ENCODE measurements at places on chromosomes 2 and 18.
A peak's percentile ranks its signal among the peaks of the same experiment; 100 is the strongest.

DNA sequence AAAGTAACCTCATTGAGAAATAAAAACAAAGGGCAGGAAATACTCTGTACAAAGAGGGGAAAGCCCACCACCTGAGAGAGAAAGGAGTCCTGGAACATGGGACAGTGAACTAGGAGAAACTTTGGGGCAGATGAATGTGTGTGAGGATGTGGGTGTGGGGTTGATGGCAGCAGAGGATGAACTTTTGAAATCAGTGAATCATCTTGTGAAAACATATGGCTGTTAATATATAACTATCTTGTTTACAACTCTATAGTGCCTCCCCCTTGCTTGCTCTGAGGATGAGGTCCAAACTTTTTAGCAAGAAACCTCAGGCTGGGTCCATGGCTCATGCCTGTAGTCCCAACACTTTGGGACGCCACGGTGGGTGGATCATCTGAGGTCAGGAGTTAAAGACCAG, 171.8 kb upstream of the LHCGR start:
- DNase-seq = no peak

- no peak for DNase-seq
Measured at GRCh38 chr2:6793371-6793770, 72.3 kb downstream of the CMPK2 start.

GRCh38 chr18:11432360-11432811, 177.0 kb upstream of the SLC35G4 start:
- DNase-seq = no peak

DNA sequence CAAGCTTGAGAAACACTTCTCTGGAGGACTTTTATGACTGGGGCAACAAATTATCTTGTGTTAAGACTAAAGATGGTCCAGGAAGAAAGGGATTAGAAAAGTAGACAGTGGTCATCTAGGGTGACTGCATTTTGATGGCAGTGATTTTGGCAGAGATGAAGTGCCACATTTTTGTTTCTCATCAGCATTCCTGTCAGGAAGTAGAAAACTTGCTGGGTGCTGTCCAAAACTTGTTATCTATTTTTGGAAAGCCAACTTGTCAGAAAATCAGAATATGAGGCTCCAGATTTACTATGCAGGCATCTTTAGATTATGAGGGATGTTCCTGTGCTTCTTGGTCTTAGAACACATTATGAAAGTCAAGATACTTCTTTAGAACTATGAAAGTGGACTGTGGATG, 29.0 kb upstream of the CALCRL start:
- no peak for DNase-seq

DNA sequence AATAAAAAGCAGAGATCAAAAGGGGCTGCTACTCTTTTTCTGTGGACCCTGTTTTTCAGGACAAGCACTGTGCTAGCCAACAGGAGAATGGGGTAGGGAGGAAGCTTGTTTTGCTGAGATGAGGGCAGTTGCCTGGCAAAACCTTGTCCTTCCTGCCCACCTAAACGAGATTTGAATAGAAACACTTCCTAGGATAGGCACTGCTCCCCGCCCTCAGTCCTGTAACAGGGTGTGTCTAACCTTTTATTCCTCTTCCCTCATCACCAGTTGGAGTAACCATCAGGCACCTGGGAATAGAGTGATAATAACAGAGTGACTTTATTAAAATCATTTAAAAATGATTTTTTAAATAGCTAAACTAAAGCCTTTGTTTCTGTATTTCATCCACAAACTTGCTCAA, 368.8 kb downstream of the LNPK start:
- DNase-seq = no peak

GRCh38 chr2:107633580-107634147, 193.0 kb upstream of the RGPD4 start:
- no peak for DNase-seq

- no peak for DNase-seq
Measured at GRCh38 chr2:201628545-201628944, 14.8 kb downstream of the TMEM237 start.

- no peak for DNase-seq
Measured at GRCh38 chr2:75790121-75790813, 79.6 kb upstream of the GCFC2 start.

GRCh38 chr2:52036024-52036423, 1004.1 kb upstream of the NRXN1 start:
- DNase-seq = no peak

DNA sequence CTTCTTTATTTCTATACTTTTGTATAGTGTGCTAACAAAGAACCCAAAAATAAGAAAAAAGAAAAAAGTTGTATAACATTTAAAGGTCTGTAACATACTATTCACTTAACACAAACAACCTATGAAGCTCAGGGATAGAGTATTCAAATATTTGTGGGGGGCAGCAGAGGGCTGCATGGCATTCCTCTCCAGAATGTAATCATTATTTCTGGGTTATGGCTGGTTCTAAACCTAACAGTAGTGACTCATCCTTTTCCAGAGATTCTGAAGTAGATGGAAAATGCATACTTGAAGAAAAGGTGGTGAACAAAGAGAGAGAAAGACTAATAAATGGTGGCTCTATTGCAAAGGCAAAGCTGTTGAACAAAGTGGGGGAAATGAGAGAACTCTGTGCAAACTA, 249.4 kb downstream of the NRXN1 start:
- no peak for DNase-seq

DNA sequence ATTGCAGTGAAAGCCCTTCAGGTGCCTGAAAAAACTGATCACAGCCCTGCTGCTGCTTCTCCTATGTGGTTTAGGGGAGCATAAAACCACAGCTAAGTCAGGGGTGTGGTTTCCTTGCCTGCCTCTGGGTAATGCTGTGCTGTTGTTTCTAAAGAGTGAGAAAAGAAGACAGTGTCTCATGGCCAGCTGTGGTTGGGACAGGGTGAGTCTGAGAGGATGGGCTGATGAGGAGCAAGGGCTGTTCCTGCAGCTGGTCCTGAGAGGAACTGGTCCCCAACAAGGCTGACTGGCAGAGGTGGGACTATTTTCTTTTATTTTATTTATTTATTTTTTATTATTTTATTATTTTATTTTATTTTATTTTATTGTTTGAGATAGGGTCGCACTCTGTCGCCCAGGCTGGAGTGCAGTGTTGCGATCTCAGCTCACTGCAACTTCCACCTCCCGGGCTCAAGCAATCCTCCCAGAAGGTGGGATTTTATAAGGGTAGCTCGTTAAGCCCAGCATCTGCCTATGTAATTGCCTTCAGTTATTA, 236.7 kb downstream of the FHOD3 start:
- DNase-seq = no peak

DNA sequence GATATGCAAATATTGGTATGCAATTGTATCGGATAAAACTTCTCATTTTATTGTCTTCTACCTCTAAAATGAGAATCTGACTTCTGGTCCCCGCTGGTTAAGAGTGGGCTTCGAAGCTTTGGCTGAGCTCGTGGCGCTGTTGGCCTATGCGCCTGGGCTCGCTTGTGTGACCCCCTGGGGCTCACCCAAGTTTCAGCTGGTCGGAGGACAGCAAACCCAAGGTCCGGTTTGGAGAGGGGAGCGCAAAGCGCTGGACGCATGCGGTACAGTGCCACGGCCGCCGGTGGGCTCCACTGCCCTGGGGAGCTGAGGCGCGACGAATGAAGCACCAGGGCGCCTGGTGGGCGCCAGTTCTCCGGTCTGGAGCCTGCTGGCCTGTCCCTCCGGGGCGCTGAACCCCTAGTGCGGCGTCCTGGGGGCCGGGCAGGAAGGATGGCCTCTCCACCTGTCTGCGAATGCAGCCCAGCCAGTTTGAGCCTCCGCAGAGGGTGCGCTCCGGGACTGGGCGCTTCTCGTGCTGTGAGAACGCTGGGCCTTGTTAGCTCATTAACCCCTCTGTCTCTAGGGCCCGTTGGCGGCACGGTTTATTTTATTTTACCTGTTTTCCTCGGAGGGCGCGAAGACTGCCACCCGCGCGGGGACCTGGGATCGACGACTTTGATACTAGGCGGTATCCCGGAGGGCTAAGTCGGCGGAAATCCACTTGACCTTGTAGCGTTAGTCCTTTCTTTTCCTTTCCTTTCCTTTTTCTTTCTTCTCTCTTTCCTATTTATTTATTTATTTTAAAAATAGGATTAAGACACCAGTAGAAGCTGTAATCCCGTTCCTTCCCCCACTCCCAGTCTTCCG, 10.4 kb downstream of the MEIS1 start:
- DNase-seq = peak; percentile 65

DNA sequence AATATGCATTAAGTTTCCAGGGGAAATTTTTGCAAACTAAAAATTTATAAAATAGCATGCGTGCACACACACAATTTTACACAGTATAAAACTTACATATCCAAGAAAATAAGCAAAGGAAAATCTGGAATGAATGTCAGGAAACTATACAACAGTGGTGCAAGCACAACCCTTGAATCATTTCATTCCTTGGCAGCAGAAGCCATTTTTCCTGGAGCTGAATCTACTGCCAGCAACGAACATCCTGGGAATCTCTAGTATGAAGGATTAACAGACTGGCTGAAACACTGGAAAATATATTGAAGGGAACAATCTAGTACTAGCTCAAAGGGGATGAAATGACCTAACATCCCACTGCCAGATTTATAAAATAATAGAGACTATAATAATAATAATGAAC, 235.3 kb downstream of the DYM start:
- DNase-seq = no peak

DNA sequence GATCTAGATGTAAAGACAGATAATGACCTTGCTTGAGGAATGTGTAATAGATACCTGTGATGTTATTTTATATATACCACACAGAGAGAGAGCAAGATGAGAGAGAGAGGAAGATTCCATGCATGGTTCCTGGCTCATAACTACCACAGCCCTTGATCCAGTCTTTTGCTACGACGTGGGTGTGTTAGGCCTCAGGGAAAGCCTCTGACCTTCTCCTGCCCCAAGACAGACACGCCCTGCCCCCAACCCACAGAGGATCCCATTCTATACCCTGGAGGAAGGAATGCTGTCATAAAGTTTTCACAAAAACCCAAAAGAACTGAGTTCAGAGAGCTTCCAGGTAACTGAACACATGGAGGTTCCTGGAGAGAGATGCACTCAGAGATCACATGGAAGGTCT, 193.1 kb downstream of the ZEB2 start:
- no peak for DNase-seq

DNA sequence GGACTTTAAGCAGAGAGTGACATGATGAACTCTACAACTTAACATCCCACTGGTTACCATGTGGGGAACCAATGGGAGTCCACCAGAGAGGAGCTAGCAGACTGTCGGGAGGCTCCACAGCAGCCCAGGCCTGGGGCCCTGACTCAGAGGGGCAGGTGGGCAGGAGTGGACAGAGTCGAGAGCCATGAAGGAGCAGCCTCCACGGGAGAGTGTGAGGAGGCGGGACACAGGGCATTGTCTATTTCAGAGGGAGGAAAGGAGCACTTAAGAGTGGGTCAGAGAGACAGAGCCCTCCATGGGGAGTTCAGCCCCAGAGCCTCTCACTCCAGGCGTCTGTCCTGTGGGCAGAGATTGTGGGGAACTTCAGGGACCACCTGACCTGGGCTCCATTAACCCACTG, 118.7 kb downstream of the CYP26B1 start:
- no peak for DNase-seq

- DNase-seq = no peak
Measured at GRCh38 chr2:15554525-15555218, 6.5 kb downstream of the NBAS start.

- no peak for DNase-seq
Measured at GRCh38 chr2:120754067-120754960, 18.6 kb downstream of the GLI2 start.

- no peak for DNase-seq
Measured at GRCh38 chr2:101500860-101501259, 25.9 kb upstream of the RFX8 start.

- DNase-seq = peak; percentile 35
Measured at GRCh38 chr18:63237881-63238692, 81.5 kb downstream of the BCL2 start.

DNA sequence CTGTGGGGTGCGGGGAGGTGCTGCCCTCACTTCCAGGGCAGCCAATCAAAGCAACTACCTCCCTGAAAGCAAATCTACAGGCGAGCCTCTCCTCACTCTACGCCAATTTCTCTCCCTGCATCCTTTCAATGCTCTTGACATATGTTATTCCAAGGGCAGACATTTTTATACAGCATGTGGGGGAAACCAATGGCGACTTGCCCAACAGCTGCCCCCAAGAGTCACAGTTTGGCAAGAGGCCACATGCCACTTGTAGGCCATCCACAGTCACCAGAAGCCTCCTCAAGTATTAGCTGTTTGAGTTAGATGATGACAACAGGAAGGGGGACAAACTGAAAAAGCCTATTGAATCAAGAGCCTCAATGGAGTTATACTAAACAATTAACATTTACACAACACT, 114.6 kb downstream of the MYO5B start:
- no peak for DNase-seq

DNA sequence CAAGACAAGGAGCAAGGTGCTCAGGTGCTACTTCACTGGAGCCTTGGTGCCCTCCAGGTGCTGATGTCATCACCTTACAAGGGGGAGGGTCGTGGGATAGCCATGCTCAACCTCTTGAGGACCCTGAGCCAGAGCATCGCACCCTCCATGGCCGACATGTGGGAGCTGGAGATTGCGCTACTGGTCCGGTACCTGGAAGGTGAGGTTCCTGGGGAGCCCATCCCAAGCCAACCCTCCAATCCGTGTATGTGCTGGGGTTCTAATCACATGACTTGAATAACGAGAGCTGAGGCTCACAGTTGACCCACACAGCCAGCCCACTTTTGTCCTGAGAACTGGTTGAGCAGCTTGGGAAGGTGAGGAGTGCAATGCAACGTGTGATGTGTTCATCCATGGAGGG, 25.9 kb downstream of the MROH2A start:
- no peak for DNase-seq

- DNase-seq = no peak
Measured at GRCh38 chr2:30280596-30281434, 49.5 kb downstream of the LBH start.

DNA sequence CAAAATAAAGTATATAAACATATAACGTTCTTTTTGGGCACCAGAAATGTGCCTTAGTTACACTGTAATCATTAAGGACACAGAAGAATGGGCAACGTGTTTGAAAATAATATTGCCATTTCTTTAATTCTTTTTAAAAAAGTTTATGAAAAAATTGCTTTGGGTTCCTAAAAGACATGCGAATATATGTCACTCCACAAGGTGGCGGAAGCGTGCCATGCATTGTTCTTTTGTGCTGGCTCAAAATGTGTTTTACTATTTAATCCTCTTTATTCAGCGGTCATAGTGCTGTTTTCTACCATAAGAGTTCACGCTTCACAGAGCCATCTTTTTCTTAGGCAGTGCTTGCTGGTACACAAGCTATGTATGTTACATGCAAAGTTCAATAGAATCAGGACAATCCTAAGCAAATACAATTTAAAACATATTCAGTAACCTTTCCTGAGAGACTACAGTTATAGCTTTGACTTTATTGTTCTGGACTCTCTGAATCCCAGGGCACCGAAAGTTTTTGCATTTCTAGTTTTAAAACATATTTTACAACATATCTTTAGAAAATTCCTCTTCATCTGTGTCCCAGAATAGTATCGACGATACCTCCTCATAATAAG, 147.8 kb upstream of the ERBB4 start:
- peak; percentile 58 for DNase-seq

DNA sequence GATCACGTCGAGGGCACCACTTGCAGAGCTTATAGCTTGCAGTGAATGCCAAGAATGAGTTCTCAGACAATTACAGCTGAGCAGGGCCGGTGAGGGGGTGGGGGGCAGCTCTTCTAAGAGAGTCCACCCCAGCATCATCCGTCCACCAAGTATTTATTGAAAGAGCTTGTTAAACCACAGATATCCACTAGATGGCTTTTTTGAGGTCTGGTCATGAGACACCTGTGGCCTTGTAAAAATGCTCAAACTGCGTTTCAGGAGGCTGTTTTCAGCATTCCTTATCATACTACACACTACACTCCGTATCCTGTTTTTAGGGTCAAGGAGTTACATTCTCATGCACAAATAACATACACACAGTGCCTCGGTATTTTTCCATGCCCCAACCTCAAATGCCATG, 51.5 kb downstream of the DNAJC10 start:
- no peak for DNase-seq
